ENCODE measurements at places on chromosomes 3 and 15.

DNA sequence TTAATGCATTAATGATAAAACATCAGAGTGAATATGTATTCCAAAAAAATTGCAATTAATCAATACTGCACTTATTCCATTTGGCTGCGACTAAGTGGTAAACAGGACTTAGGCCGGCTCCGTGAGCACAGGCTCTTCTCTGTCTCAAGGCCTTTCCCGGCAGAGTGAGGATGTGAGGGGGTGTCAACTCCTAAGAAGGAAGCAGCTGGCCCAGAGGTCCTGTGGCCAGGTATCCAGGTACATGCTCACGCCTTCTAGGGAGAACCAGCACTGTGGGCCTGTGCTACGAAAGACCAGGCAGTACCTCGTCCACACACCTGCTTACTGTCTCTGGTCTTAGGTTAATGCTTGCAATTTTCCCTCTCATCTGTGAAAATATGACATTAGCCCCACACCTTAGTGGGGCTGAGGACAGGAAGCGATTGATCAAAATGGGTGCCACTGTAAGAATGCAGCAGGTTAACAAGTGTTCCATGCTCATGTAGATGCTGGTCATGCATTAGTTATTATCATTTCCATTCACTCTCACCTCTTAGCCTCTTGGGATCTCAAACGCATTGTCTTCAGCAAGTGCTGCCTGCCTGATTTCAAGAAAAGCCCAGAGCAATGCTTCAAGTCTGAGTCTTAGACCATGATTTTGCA, 175.3 kb downstream of the ABHD5 start:
- DNase-seq = no peak

DNA sequence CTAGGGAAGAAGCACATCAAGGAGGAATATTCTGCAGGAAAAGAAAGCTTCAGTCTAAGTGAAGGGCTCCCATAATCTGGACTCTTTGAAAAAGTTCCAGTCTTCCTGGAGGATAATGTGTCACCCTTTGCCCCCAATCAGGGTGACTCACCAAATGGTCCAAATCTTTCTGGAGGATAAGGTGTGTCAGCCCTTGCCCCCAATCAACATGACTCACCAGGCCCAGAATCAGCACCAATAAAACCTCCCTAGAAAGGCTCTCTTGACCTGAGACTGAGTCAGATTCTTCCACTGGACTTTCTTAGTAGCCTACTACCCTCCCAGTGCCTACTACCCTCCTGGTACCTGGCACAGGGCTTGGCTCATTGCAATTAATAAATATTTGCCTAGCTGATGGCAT, 9.5 kb upstream of the ARL14 start:
- DNase-seq = no peak

DNA sequence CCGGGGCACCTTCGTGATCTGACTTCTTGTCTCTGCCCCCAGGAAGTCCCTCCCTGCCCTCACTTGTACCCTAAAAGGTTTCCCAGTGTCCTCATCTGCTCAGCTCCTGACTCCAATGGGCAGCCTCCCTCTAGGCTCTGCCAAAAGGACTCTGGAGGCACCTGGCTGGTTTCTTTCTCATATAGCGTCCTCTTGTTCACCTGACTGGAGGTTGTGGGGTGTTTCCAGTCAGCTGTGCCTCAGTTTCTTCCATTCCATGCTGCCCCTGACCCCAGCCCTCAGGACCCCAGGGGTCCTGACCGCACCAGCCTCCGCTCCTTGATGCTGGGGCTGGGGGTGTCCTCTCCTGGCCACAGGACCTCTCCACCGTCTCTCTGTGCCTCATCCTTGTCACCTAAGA, 2.5 kb downstream of the PRR23E start:
- DNase-seq = no peak

GRCh38 chr3:52205727-52206372, 7.9 kb downstream of the ALAS1 start:
- no peak for DNase-seq

GRCh38 chr3:155682426-155683343, 62.2 kb downstream of the PLCH1 start:
- DNase-seq = no peak

GRCh38 chr3:27568393-27568792, 84.2 kb upstream of the SLC4A7 start:
- DNase-seq = no peak

DNA sequence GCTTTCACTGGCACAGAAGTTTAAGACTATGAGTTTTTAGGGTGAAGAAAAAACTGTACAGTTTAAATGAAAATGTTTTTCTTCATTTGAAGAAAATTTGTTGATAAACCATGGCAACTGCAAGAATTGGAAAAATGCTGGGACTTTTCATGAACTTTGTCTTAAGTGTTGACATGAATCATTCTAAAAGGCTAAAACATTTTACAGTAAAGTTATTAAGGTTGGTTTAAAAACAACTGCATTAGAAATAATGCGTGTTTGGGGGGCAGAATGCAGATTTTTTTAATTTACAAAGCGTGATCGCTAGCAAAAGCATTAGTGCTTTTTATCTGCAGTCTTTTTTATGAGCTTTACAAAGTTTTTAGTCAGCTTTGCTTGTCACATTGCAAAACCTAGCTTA, 601.9 kb upstream of the TGFBR2 start:
- no peak for DNase-seq

GRCh38 chr3:16498130-16498890, 15.2 kb downstream of the RFTN1 start:
- DNase-seq = no peak

- no peak for DNase-seq
These were observed 320.6 kb upstream of the KCNH8 start for GRCh38 chr3:18827664-18828063.

DNA sequence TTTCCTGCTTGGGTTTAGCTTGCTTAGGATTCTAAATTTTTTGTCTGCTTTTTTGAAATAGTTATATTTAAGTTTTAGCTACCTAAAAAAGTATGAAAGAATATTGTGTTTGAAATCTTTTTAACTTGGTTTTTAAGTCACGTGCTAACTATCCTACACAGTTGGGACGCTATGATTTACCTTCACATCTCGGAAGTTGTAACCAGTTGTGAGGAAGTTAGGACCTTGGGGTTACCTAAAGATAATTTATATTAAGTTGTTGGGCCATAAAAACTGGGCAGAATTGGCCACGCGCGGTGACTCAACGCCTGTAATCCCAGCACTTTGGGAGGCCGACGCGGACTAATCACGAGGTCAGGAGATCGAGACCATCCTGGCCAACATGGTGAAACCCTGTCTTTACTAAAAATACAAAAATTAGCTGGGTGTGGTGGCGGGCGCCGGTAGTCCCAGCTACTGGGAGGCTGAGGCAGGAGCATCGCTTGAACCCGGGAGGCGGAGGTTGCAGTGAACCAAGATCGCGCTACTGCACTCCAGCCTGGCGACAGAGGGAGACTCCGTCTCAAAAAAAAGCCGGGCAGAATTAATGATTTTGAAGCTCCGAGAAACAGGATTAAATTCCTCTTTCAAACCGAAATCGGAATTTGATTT, 1.0 kb downstream of the ZFAND6 start:
- DNase-seq = peak; percentile 19

- DNase-seq = no peak
These were observed 100.8 kb downstream of the TPRG1 start for GRCh38 chr3:189272500-189273119.

DNA sequence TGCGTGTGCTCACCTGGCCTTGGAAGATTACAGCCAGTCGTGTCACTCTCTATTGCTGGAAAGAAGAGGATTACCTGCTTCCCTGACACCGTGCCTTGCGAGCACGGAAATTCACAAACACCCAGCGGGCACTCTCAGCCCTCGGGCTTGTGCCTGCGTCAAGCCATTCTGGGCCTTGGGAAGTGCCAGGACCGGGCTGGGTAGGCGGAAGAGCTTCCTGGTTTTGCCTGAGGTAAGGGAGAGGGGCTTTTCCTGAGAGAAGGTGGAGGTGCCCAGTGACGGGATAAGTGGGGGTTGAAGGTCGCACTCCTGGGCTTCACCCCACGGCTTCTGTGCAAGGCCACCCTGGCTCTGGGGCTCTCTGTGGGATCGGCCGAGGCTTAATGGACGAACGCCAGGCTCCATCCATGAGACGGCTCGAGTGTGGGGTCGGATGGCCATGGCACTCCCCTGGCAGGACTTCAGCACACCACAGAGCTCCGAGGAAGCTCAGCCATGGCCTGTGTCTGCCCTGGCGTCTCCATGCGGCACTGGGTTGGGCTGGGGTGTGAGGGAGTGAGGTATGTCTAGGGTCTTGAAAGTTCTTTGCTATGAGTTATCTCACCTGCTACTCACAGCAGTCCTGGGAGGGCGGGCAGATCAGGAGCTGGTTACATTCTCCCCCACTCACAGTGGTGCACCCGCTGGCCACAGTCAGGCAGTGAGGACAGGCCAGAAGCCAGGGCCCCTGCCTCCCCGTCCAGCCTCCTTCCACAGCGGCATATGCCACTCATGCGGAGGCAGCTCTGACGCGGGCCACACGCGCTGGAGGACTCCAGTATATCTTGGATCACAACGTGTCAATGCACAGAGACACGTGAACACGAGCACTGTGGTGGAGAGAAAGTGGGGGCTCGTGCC, 209.0 kb downstream of the XXYLT1 start:
- DNase-seq = no peak

- no peak for DNase-seq
These were observed 35.8 kb downstream of the ANAPC13 start for GRCh38 chr3:134449951-134450350.

DNA sequence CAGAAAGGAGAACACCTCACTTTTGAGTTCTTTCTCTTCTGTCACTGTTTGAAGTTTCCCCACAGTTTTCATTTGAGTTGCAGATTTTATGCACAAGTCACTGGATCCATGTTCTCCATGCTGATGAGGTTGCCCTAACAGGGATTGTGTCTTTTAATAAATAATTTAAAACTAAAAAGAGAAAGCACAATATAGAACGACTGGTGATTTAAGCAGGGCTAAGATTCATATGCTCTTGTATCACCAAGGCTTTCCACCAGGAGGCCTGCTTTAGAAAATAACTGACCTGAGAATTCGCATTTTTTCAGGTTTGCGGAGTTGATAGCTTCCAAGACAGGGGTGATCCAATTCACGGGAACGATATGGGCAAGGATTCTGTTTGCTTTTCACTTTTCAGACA, 252.0 kb upstream of the VEPH1 start:
- no peak for DNase-seq

DNA sequence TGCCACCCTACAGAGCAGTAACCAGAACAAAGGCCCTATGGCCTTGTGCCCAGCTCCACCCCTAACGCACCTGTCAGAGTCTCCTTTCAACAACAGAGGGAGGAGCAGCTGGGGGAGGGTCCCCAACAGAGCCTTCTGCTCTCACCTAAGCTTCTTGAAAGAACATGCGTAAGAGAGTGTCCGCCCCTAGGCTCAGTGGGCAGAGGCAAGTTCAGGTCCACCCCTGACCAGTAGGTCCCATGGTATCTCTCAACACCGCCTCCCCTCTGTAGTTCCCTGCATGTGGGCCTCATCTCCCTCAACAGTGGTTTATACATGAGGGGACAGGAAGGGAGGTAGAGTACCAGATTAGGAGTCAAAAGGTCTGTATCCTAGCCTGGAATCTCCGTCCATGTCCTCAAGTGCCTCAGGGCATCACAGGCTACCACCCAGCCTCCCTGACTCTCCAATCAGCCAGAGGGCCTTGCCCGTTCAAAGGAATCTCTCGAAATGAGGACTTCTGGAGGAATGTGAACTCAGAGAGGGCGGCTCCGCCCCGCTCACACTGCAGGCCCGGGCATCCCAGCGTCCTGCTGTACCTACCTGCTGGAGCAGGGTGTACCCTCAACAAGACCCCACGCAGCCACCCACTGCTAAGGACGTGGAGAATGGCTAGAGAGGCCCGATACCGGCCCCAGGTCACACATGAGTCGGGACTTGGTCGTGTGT, 680 bp downstream of the POC1A start:
- no peak for DNase-seq
